ENCODE measurements at places on chromosomes 5 and 9.

GRCh38 chr5:148849461-148849860 lies 23.1 kb downstream of the ADRB2 start:
- peak; percentile 58 for DNase-seq

DNA sequence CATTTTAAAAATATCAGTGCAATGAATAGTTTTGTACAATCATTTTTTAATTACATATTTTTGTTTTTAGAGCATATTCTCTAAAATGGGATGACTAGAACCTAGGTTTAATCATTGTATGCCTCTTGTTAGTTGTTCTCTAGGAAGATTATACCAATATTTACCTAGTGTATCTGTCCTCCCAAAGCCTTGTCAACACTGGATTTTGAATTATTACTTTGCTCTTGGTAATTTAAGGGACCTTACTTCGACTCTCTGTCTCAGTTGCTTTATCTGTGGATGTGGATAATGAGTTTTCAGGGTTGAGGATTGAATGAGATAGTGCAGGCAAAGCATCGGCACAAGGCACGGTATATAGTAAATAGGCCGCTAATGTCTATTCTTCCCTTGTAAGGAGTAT lies 10.9 kb upstream of the PIP5K1B start:
- no peak for DNase-seq

- DNase-seq = no peak
These were observed 277.6 kb downstream of the SEMA5A start for GRCh38 chr5:9268226-9268625.

- DNase-seq = no peak
These were observed 24.2 kb downstream of the FAM78A start for GRCh38 chr9:131252120-131252519.

DNA sequence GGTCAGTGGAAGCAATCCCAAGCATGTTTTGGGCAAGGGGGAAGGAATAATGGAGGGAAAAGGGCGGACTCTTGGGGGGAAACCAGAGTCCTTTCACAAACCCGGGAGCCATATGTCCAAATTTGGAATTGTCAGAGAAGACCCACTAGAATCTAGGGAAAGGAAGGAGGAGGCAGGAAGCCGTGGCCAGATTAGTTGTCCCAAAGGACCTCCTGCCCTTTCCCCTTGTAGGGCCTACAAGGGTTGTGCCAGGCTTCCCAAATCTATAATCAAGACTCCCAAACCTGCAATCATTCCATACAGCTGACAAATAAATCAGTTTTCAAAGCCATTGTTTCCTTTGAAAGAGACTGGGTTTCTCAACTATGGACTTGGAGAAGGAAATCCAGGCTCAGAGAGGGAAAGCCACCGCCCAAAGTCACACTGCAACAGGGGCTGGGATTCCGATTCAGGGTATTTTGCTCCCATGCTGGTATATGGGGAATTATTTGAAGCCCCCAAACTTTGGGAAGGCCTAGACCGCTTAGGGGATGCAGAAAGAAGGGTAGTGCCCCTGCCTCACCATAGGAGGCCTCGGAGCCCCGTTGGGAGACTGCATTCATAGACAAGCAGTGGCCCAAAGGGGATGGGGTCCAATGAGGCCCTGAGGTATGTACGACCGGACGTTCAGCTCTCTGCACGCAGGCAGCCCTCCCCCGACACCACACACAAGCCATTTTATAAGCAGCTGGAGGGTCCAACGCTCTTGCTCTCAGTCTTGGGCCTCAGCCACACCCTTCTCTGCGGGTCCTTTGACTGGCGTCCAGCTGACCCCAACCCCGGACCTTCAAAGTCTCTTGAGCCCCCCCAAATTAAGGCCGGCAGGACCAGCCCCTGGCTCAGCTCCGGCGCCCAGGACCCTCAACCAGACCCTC lies 815 bp downstream of the ANXA6 start:
- DNase-seq = no peak

- no peak for DNase-seq
These were observed 157.8 kb downstream of the SLCO4C1 start for GRCh38 chr5:102138243-102138653.

DNA sequence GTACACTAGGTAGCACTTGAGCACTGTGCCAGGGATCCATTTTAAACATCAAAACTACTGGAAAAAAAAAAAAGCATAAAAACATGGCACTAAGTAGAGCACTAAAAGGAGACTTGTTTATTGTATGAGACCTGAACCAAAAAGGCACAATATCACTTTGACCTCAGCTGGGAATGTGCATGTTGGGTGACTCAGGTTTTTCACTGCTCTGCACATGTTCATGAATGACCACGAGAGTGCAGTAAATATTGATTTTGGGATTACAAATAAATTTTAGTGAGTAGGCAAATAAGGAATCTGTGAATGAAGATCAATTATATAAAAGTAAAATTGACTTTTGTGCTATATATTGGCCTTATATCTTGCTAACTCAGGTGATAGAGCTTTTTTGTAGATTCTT lies 11.8 kb downstream of the RMI1 start:
- no peak for DNase-seq

- DNase-seq = peak; percentile 56
These were observed 206.4 kb downstream of the C9orf50 start for GRCh38 chr9:129414377-129414992.

- no peak for DNase-seq
These were observed 102.9 kb downstream of the C9orf152 start for GRCh38 chr9:110105107-110105506.

DNA sequence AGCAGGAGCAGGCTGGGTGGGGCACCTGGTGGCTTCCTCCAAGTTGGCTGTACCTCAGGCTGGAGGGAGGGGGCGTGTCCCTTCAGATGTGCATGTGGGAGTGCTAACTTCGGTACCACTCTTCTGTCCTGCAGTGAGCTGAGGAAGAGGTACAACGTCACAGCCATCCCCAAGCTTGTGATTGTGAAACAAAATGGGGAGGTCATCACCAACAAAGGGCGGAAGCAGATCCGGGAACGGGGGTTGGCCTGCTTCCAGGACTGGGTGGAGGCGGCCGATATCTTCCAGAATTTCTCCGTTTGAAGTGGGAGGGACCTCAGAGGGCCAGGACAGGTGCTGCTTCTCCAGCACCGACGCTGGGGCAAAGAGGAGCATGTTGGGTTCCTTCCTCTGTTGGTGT lies 9.3 kb downstream of the NXNL2 start:
- no peak for DNase-seq

GRCh38 chr9:7968687-7969086 lies 169.1 kb upstream of the DMAC1 start:
- no peak for DNase-seq

DNA sequence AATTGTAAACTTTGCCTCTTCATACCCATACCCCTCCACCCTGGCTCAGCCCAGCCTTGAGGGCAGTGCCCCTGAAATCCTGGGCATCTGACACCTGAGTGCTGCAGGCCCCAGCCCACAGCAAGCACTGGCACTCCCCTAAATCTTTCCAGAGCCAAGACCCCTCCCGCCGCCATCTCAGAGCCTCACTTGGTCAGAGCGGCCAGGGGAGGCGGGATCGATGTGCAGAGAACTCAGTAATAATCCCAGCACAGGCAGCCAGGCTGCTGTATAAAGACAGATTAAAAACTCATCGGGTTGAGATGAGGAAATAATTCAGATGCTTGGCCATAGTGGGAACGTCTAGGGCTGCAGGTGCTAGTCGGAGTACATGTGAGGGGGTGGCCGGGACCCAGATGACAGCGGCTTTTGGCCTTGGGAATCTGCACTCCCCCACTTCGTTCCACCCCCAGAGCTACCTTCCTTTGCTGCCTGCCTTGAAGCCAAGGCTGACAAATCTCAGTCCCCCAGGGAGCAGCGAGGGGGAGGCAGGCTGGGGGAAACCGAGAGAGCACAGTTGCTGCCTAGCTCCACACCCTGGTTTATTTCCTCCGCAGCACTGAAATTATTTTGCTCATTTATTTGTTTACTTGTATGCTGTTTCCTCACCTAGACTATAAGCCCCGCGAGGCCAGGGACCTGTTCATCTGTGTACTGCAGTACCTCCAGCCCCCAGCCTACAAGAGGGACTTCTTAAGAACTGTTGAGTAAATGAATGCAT lies 19.5 kb upstream of the ARAP3 start:
- DNase-seq = no peak

- no peak for DNase-seq
These were observed 8.8 kb downstream of the EXOC3 start for GRCh38 chr5:451587-452458.

GRCh38 chr5:62737766-62738165 lies 159.1 kb downstream of the LRRC70 start:
- no peak for DNase-seq

DNA sequence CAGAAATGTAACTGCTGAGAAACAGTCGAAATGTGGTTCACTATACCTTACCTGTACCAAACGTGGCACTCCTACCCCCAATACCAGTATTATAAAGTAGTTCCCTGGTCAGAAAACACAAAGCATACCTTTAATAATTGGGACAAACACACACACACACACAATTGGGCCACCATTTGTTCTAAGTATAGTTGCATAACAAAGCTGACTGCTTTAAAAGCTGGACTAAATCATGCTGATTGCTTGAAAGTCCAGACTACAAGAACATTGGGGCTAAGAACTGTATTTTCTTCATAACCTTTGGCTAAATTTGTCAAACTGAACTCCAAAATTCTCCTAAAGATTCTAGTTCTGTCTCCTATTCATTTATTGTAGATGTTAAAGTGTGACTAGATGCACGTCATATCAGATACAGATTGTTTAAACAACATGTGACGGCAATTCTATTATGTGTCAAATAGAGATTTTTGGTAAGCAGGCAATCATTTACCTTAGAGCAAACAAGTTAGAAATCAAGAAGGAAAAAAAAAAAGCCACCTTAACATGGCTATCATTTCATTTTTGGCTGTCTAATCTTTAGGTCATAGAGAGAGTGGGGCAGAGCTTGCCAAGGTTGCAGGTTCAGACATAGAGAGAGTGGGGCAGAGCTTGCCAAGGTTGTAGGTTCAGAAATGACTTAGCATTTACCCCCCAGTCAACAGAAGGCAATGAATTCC lies 265.1 kb downstream of the ARL15 start:
- no peak for DNase-seq

GRCh38 chr5:117161718-117162335 lies 587.2 kb upstream of the SEMA6A start:
- DNase-seq = no peak

DNA sequence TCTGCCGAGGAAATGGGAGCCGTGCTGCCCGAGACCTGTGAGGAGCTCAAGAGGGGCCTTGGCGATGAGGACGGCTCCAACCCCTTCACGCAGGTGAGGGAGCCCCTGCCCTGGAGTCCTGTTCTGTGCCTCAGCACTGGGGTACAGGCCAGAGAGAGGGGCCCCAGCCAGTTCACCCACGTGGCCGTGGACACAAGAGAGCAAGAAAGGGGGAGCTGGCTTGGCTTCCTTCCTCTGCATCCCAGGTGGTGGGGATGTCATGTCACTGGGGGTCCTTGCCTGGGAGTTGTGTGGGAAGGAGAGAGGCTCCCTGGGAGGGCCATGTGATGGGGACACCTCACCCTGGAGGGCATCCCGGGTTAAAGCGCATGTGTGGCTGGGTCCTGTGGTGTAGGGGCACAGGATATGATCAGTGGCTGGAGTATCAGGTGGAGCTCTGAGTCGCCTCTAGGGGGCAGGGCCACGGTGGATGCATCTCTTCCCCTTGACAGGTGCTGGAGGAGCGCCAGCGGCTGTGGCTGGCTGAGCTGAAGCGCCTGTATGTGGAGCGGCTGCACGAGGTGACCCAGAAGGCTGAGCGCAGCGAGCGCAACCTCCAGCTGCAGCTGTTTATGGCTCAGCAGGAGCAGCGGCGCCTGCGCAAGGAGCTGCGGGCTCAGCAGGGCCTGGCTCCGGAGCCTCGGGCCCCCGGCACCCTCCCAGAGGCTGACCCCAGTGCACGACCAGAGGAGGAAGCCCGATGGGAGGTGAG lies 7.5 kb downstream of the N4BP3 start:
- peak; percentile 81 for DNase-seq

- DNase-seq = peak; percentile 27
These were observed 100.2 kb downstream of the PIK3R1 start for GRCh38 chr5:68315679-68316271.

DNA sequence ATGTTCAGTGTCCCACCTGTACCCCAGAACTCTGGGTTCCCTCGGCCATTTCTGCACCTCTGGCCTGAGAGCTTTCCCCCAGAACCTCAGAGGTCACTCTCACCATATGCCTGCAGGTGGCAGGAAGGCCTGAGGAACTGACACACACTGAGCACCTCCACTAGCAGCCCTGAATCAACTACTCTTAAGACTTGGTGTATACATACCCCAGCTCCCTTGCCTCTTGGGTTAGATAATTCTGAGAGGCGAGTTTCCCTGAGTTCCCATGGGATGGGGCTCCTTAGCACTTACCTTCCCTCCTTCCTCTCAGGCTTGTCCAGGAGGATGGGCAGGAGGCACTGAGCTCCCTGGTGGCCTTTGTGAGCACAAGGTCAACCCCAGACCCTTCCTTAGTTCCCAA lies 86.1 kb downstream of the HSD17B3 start:
- DNase-seq = no peak
